ENCODE measurements at places on chromosomes 12 and 14.

- DNase-seq = no peak
These were observed 68.2 kb upstream of the BDKRB2 start for GRCh38 chr14:96136371-96137005.

GRCh38 chr12:113186033-113186365, 478 bp downstream of the RITA1 start:
- no peak for DNase-seq

- DNase-seq = peak; percentile 12
These were observed 5.4 kb downstream of the KCNH5 start for GRCh38 chr14:63039866-63040265.

DNA sequence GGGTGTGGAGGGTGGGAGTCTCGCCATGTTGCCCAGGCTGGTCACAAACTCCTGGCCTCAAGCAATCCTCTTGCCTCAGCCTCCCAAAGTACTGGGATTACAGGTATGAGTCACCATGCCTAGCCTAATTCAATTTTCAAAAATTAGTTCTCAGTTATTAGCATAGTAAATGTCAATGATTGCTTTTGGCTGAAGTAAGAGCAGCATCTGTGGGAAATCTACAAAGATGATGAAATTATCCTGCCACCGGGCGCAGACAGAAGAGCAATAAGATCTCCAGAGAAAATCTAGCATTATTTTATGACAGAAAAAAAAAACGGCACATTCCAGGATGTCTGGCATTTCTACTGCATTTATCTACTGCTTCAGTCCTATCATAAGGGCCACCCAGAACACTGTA, 97.9 kb upstream of the DAAM1 start:
- DNase-seq = no peak

- DNase-seq = no peak
These were observed 94.2 kb downstream of the PLEKHA5 start for GRCh38 chr12:19223695-19224094.

Measured in BE2C (cell line).